ENCODE measurements at places on chromosomes 16 and 17. TPM values are rescaled to one million over a fixed set of nuclear protein-coding genes. Genes with fewer than 3 reads are reported as not detected.

GRCh38 chr17:59963738-59964481, 630 bp downstream of the RNFT1 start:
- DNase-seq, result peak; percentile 86

DNA sequence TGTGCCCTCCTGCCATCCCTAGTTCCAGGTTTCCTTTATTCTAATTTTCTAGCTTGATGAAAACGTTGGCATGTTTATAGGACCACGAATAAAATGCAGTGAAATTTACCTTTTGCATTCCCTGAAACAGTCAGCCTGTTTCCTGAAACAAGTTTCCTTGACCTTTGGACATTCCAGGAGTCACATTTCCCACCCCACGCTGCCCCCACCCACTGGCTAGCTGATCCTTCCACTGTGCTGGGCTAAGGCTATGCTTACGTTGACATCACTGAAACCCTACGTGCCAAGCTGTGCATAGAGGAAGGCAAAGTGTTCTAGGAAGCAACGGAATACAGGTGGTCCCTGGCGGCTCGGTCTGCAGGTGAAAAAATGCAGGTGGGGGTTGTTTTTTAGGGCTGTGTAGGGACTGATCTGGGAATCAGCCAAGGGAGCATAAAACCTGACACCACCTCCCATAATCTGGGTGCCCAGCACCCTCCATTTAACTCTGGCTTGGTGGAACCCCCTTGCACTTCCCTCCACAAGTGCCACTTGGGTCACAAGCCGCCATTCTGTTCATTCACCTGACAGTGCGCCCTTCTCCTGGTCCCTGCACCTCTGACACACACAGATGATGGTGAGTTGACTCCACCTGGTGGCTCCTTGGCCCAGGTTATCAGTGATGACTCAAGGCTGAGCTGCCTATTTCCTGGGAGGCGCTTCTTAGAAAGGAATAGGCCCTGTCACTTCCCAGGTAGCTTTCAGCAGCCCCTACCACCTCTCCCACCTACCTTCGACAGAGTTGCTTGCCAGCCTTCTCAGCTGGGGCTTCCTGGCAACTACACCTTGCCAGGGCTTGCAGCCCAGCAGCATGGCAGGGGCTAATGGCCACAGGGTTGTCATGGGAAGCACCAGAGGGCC, 83.7 kb downstream of the N4BP1 start:
- peak; percentile 58 for DNase-seq

DNA sequence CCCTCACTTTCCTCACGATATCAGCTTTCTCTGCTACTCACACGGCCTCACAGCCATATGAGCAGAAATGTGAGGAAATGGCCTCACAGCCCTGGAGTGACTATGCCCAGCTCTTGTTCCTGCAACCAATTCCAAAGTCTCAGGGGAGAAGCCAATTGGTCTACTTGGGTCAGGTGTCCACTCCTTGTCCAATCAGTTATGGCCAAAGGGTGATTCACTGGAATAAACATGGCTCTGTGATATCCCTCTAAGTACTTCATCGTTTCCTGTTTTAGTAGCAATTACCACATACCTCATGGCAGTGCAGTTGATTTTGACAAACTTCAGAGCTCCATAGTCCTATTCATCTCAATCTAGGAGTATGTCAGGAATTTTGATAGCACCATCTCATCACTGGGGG, 195.4 kb downstream of the KATNIP start:
- peak; percentile 92 for DNase-seq

The SPECC1 gene
- total RNA-seq, result 155 TPM

The IRX5 gene
- total RNA-seq, result 16.5 TPM

GRCh38 chr16:82236875-82237274, 66.9 kb upstream of the MPHOSPH6 start:
- DNase-seq, result no peak

GRCh38 chr16:88460496-88461330, 7.6 kb downstream of the ZFPM1 start:
- DNase-seq, result no peak

- DNase-seq, result no peak
Measured at GRCh38 chr16:49724774-49725173, 131.1 kb downstream of the ZNF423 start.

DNA sequence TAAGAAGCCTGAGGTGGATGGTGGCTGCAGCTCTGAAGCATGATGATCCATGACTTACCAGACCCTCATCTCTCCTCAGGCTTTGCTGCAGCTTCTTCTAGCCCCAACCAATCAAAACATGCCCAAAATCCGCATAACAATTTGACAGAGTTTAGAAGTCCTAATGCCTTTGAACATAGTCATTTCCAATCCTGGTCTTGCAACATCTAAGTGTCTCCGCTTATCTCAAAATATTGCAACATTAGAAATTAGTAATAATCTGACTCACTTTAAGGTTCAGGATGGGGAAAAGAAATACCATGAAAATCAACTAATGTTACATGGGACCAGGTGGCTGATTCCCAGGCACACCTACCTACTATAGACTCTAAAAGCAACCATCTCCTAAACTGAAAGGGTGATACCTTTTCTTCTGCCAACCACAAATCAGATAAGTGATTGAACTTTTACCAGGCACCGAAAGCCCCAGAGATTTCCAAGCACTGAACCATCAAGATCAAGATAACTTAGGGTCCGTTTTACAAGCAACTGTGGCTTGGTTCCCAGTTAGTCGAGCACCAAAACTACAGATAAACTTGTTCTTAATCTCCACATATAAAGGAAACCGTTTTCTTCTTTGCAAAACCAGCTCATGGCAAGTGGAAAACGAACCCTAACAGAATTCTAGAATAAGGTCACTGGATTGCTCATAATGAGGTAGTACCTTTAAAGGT, 14.0 kb downstream of the ERN1 start:
- DNase-seq, result peak; percentile 89

- DNase-seq, result no peak
Measured at GRCh38 chr16:49581630-49582298, 208.2 kb downstream of the C16orf78 start.

- no peak for DNase-seq
Measured at GRCh38 chr16:10646581-10647263, 48.0 kb downstream of the TEKT5 start.

DNA sequence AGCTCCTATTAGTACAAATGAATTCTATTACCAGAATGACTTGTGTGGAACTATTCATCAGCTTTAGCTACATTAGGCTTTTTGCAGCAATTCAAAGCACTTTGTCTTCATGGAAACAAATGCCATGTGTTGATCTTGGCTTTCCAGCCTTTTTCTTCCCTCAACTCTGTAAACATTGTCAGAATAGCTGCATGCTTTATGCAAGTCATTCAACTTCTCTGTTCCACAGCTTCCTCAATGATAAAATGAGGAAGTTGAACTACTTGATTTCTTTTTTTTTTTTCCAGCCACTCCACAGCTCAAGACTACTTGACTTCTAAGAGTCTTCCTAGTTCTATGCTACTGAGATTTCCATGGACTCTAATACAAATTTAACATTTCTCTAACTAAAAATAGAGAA, 41.1 kb downstream of the KIAA0753 start:
- no peak for DNase-seq

DNA sequence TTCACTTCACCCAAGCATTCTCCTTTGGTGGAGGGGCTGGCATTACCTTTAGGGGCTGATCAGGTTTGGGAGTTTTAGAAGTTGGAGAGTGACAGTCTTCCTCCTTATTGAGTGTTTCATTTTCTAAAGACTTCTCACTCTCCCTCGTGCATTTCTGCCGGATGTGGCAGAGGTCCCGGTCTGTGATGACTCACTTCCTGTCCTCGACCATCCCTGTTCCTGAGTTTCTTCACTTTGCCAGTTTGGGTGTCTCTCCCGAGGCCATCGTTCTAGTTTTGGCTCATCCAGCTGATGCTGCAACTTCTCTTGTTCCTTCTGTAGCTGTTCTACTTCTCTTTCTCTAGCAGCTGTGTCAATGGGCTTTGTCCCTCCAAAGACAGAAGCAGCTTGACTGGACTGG, 104.3 kb downstream of the PHKB start:
- peak; percentile 65 for DNase-seq

GRCh38 chr17:82015311-82015971, 7.2 kb downstream of the CENPX start:
- DNase-seq, result peak; percentile 82

- peak; percentile 91 for DNase-seq
Measured at GRCh38 chr16:19559242-19559910, 3.9 kb downstream of the VPS35L start.

DNA sequence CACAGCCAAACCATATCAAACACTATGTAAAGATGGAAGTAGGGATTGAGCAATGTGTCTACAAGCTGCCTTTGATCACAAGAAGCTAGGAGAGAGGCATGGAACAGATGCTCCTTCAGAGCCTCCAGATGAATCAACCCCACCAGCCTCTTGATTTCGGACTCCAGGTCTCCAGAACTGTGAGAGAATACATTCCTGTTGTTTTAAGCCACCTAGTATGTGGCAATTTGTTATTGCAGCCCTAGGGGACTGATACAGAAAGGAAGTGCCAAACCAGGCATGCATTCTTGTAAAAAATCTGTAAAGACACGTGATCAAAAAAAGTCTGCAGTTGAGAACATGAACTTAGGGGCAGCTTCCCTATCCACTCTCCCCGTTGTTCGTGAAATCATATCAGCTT, 91.1 kb downstream of the C17orf67 start:
- no peak for DNase-seq

- no peak for DNase-seq
Measured at GRCh38 chr16:83068686-83069085, 441.9 kb downstream of the CDH13 start.

The CPNE2 gene
- total RNA-seq, result 15.3 TPM

The KRT24 gene
- total RNA-seq, result not detected

The GP2 gene
- total RNA-seq, result not detected

GRCh38 chr16:87963400-87963799, 12.2 kb downstream of the BANP start:
- DNase-seq, result peak; percentile 96

GRCh38 chr16:23514381-23515152, 4.3 kb upstream of the GGA2 start:
- peak; percentile 67 for DNase-seq

The TBCD gene
- 29.0 TPM for total RNA-seq

The SEZ6L2 gene
- 2.9 TPM for total RNA-seq

The RASD1 gene
- 13.8 TPM for total RNA-seq

The RCVRN gene
- not detected for total RNA-seq
